Left ventricle myocardium inferior (tissue), 1 donor: ENCODE measurements at places on chromosomes 1 and 21. TPM values are rescaled to one million over a fixed set of nuclear protein-coding genes. Genes with fewer than 3 reads are reported as not detected.

Gene IL19
- not detected for total RNA-seq

DNA sequence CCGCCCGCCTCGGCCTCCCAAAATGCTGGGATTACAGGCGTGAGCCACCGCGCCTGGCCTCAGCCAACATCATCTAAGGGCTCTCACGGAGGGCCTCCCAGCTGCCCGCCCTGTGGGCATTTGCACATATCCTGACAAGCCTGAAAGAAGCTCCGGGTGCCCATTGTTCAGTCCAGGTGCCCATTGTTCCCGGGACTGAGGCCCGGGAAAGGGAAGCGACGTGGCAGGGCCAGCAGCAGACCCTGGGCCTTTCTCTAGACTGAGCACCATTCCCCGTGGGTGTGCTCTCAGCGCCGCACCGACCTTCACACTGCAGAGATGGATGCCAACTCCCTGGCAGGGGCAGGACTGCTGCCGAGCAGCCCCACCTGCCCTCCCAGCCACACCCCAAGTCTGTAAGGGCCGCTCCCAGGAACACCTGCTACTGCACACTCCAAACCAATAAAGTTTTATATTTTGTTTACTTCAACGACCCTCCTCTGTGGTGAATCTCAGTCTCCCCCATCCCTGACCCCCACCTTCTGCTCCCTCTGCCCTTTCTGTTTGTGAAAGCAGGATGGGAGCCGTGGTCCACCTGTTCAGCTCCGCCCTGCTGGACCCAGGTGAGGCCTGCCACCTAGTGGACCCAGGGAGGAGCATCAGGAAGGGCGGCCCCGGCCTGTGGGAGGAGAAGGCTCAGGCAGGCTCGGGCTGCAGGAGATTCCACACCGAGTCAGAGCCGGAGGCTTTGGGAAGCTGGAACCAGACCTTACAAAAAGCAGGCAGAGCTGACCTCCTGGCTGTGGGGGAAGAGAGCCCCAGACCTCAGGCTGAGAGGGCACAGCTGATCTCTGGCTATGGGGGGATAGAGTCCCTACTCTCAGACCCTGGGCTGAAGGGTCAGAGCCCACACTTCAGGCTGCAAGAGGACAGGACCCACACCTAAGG, 1.1 kb upstream of the TMEM82 start:
- DNase-seq = peak; percentile 66

DNA sequence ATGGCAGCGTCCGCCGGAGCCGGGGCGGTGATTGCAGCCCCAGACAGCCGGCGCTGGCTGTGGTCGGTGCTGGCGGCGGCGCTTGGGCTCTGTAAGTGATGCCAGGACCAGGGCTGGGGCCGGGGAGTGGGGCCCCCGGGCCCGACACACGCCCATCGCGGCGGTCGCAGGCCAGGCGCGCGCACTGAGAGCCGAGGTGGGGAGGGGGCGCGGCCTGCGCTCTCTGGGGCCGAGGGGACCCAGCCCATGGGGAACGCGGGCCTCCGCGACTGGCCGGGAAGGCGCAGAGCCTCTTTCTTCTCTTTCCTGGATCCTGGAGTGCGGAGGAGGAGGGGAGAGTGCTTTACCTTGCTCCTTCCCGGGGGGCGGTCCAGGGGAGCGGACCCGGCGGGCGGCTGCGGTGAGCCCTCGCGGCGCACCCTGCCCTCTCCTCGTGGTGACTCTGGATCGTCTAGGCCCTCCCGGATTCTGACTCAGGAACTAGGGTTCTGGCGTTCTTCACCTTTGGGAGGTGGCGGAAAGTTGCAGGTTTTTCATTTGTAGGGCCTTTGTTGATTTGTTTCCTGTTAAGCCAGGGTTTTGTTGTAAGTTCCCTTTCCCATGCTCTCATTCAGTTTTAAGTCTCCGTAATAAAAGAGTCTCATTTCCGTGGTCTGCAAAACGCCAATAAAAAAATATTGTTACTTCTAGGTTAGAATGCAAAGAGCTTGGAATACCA, 529 bp downstream of the MPZL1 start:
- DNase-seq = no peak

- no peak for DNase-seq
Measured at GRCh38 chr1:8378178-8378577, 60.3 kb downstream of the SLC45A1 start.

Gene CLCNKA
- total RNA-seq = 0.16 TPM

GRCh38 chr1:51189421-51190073, 46.5 kb upstream of the RNF11 start:
- no peak for DNase-seq

DNA sequence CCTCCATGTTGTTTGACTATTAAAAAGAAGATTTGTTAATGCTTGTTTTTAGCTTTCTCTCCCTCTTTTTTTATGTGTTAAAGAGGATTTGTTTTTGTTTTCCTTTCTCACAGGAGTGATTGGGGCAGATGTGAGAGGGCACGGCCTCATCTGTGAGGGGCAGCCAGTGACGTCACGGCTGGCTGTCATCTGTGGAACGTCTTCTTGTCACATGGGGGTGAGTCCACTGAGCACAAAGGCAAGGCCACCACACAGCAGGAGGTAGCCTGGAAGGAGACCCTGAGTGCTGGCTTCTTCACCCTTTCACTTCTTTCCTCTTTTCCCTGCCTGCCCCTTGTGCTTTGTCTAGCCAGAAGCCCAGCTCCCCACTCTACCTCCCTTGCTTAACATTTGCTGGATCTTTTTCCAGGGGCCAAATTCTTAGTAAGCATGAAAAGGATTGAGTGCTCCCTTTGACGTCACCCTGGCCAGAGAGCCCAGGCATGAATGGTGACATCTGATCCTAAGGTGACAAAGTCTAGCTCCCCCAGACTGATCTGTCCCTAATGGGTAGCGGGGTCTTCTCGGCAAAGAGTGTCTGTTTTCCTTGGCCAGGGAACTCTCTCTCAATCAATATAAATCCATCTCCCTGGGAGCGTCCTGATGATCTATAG, 257.2 kb downstream of the FGGY start:
- no peak for DNase-seq

GRCh38 chr1:5465281-5465711, 526.9 kb downstream of the NPHP4 start:
- no peak for DNase-seq

DNA sequence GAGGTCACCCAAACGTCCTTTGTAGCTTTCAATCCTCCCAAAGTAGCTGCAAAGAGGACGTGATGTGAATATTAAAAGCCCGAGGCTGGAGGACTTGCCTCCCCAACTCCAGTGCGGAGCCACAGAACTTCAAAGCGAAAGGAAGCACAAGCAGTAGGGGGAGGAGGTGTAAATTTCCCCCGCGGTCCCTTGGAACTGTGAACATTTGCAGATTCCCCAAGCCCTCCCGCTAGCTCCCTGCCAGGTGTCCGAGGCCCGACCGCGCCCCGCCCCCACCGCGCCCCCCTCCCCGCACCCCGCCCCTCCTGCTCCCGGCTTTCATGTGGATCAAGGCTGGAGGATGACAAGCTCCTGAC, 41.5 kb upstream of the HAO2 start:
- DNase-seq = no peak

GRCh38 chr1:232669981-232670747, 40.2 kb upstream of the SIPA1L2 start:
- DNase-seq = no peak

- no peak for DNase-seq
Measured at GRCh38 chr1:11501906-11502485, 23.0 kb downstream of the DISP3 start.

Gene SH2D5
- not detected for total RNA-seq

Gene OR14A16
- total RNA-seq = not detected

Gene CHI3L2
- total RNA-seq = 1.1 TPM

GRCh38 chr1:193549081-193549480, 362.7 kb upstream of the B3GALT2 start:
- no peak for DNase-seq

DNA sequence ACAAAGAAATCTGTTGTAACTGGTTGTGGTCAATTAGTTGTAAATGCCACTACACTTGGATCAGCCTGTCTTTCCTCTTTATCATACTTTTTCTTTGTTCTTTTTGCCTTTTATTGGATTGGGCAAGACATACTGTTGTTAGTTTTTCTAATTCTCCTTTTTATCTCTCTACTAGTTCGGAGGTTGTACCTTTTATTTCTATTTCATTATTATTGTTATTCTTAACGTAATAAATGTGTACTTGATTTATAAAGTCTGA, 59.2 kb downstream of the IVNS1ABP start:
- no peak for DNase-seq

Gene SELL
- total RNA-seq = 1.2 TPM
